ENCODE measurements at places on chromosomes 5 and 9.

GRCh38 chr5:478369-478981 is 35.5 kb downstream of the EXOC3 start:
- DNase-seq, result no peak

- DNase-seq, result no peak
Measured at GRCh38 chr5:82721087-82721410, 356.1 kb downstream of the TMEM167A start.

GRCh38 chr5:108728566-108729241 is 19.0 kb upstream of the FER start:
- DNase-seq, result peak; percentile 48

- no peak for DNase-seq
Measured at GRCh38 chr5:102678267-102679058, 76.6 kb upstream of the PAM start.

GRCh38 chr9:95641586-95641985 is 124.8 kb upstream of the PTCH1 start:
- DNase-seq, result no peak

- no peak for DNase-seq
Measured at GRCh38 chr9:2755285-2755684, 38.0 kb downstream of the KCNV2 start.

GRCh38 chr5:144880513-144880912 is 709.8 kb downstream of the KCTD16 start:
- no peak for DNase-seq

DNA sequence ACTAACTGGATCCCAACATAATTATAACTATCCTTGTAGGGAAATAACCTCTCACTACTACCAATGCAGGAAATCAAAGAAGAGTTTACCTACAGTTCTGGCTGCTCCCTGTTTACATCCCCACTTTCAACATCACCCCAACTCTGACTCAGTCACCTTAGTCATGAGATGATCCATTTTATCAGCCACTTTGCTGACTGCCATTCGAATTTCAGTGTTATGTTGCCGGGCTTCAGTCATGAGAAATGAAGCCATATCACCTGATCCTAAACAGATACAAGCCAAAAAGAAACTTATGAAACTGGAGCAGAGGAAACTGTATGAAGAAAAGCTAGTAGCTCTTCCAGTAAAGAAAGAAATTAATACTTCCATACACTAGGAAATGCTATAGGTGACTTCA is 33.7 kb downstream of the SLC31A2 start:
- no peak for DNase-seq

GRCh38 chr9:33721674-33722358 is 73.5 kb upstream of the PRSS3 start:
- peak; percentile 71 for DNase-seq

DNA sequence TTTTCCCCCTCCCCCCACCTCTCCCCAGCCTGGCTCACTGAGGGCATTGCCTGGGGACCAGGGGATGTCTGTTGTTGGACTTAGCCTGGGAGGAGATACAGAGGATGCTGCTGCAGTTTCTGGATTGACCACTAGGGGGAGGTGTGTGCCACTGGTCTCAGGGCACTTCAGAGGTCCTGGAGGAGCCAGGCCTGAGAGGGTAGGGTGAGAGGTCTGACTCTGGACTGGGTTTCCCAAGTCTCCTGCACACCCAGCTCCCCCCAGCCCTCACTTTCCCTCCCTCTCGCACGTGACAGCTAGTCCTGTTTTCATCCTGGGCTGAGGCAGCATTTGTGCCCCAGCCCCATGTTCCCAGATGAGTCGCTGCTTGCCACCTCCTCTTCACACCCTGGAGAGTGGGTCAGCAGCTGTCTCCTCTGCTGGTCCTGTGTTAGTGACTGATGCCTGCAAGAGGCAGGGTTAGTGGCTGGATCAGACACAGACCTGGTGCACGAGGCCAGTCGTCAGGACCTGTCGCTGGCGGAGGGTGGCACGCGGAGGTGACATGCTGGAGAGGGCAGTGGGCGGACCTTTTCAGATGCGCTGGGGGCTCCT is 4.4 kb downstream of the IL3 start:
- DNase-seq, result peak; percentile 68

DNA sequence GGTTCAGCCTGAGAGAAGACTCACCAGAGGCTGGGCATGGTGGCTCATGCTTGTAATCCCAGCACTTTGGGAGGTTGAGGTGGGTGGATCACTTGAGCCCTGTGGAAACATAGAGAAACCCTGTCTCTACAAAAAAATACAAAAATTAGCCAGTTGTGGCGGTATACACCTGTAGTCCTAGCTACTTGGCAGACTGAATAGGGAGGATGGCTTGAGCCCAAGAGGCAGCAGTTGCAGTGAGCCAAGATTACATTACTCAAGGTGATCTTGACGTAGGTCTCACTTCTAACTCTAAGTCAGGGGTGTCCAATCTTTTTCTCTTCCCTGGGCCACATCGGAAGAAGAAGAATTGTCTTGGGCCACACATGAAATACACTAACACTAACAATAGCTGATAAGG is 16.2 kb upstream of the ATP6V1G1 start:
- DNase-seq, result no peak

DNA sequence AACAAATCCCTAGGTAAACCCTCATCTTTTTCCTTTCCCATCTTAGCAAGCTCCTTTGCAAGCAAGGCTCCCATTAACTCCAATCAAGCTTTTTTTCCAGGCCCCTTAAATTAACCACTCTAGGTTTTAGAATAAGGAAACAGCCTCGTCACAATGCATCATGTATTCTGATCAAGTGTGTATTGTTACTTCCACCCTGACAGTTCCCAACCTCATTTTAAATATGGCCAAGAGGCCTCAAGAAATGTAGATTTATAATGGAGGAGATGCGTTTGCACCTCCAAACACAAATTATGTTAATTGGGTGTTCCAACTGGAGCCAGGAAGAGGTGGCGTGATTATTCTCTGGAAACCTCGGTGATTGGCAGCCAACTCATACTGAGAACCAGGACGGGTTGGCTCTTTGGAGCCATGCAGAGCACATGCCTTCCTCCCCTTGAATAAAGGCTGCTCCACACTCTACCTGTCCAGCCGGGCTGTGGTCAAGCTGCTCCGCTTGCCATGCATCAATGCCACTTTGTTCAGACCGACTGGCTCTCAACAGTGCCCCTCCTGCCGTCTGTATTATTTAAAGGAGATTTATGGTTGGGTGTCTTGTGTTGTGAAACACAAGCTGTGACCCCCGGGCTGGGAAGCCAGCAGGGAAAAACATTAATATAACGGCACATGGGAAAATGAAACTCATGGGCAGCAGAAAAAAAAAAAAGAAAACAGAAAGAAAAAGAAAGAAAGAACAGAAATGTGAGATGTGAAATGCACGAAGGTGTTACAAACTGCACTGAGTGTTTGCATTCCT is 191.1 kb downstream of the EBF1 start:
- no peak for DNase-seq

DNA sequence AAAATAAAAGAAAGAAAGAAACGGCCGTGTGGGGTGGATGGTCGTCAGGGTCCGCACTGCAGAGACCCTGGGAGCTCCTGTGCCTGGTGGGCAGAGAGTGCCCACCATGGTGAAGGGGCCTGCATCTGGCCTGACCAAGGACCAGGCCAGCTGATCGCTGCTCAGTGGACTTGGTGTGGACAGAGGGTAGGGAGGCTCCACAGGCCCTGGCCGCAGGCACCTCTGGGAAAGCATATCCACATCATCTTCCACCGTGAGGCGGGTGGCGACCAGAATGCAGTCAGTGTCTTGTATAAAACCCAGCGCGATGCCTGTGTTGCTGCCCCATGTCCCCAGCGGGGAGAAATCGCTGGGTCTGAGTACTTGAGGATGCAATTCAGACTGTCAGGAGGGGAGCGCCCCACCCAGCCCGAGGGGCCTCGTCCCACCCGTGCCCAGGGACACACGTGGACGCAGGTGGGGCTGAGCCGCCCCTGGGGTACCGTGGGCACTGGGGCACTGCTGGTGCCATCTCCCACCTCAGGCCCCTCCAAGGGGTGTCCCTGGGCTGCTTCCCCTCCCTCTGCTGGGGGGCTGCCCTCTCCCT is 27.8 kb upstream of the SLC6A19 start:
- no peak for DNase-seq

Data from CD4-positive, alpha-beta T cell treated with Interleukin-4 for 4 hours (primary cell).